M059J (cell line): ENCODE measurements at places on chromosomes 6 and 20. TPM values are rescaled to one million over a fixed set of nuclear protein-coding genes. Genes with fewer than 3 reads are reported as not detected.

EDN3 gene
- total RNA-seq, result not detected in 2 replicates

DNA sequence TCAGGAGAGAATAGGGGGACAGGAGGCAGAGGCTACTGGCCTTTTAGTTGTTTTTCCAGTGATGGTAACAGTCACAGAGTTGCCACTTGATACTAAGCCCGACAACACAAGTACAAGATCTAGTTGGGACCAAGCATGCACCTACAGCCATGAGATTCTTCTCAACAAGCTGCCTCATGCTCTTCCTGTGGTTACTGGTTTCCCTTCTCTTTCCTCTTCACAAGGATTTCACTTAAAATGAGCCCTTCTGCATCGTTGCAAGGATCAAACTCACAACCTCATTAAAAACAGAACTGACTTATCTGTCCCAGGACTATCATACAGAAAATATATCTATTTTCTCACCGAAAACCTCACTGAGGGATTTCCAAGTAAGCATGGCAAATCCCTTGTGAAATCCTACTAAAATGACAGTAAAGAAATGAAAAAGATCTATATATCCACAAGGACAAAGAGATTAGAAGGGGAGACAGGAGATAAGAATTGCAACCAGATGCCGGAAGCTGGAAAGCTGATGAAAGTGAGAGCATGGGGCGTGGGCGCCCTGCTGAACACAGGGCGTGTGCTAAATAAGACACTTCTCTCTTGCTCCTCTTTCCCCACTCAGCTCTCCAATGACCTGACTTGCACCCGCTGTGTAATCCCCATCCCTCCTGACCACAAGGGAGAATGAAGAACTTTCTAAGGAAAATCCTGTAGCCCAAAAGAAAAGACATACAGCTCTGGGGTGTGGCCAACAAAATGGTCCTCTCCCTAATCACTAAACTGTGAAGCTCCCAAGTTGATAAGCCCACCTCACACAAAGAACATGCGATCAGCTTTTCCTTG is 13.4 kb downstream of the MTFR2 start:
- DNase-seq, result no peak

DNA sequence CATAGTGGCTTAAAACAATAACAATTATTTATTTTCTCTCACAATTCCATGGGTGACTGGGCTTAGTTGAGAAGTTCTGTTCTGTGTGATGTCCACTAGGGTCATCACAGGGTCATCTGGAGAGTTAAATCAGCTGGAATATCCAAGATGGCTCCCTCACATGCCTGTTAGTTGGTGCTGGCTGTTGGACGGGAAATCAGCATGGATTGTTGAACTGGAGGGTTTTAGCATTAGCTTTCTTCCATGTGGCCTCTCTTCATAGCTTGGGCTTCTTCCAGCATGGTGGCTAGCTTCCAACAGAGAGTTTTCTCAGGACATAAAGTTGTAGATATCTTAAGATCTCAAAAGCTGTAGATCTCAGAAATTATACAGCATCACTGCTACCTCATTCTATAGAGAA is 19.6 kb downstream of the MARCKS start:
- peak; percentile 45 for DNase-seq

- DNase-seq, result no peak
Measured at GRCh38 chr6:41189967-41190366, 11.0 kb downstream of the TREML2 start.

DNA sequence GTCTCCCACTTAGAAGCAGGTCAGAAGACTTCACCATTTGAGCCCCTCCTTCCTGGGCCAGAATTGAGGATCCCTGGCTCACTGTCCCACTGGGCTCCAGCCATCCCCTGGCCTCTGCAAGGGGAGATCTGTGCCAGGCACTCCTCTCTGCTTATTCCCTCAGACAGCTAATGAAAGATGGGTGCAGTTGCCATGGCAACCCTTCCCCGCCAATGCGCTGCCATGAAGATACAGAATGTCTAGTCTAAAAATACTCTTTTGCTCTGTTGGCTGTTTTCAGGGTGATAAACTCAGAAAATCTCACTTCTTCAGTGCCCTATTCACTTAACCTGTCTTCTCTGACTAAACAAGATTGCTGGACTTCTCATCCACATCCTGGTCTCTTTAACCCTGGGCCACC is 13.6 kb upstream of the TTLL2 start:
- no peak for DNase-seq

GRCh38 chr6:7671581-7671980 is 54.3 kb upstream of the BMP6 start:
- DNase-seq, result no peak

KCNK16 gene
- not detected in 2 replicates for total RNA-seq

DNA sequence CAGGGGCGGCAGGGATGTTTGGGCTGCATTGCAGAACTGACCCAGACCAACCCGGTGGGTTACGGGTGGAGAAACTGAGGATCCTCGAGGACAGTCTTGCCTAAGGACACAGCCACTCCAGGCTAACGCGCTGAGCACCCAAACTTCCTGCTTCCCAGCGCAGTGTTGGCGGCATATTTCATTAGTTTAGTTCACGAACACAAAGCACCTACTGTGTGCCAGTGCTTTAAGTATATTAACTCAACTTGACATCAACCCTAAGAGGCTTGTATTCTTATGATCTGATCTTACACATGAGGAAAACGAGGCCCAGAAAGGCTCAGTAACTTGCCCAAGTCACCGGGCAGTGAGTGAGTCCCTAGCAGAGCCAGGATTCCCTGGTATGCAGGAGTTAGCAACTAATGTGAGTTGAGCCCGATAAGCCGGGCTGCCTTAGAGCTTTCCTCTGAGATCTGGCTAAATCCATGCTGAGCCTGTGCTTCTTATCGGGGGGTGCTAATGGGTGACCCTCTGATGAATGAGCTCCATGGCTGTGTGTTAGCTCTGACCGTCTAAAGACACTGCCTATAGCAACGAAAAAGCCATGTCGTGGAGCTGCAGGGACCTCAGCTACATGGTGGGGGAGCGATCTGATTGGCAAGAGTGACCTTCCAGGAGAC is 92.7 kb downstream of the CD40 start:
- no peak for DNase-seq

DNA sequence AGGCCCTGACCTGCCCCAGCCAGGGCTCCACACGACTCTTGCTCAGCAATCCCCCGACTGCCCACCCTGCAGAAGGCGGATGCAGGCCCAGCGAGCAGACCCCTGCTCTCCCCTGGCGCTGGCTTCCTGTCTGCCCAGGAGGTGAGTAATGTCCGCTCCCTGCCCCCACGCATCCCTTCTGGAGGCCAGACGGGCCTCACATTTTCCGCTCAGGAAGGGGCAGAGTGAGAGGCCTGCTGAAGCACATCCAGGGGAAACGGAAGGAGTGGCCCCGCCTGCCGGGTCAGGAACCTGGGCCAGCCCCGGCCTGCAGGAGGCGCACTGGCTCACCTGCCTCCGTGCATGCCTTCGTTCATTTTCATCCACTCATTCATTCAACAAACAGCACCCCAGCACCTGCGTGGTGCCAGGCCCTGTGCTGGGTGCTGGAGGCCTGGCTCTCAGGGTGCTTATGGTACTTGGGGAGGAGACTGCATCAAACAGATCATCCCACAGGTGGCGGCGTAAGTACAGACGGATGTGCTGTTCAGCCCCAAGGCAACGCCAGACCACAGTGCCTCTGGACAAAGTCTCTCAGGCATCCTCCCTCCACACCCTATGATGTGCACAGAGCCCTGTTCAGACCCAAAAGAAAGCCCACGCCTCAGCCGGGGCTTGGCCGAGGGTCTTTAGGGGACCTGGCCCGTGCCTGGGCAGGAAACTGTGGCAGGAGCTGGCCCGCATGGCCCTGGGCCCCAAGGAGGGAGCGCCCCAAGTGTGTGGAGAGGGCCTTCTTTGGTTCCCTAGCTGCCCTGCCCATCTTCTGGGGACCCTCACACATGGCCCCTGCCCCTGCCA is 112.1 kb downstream of the ASXL1 start:
- DNase-seq, result peak; percentile 54

MLIP gene
- total RNA-seq, result not detected in 2 replicates

DNA sequence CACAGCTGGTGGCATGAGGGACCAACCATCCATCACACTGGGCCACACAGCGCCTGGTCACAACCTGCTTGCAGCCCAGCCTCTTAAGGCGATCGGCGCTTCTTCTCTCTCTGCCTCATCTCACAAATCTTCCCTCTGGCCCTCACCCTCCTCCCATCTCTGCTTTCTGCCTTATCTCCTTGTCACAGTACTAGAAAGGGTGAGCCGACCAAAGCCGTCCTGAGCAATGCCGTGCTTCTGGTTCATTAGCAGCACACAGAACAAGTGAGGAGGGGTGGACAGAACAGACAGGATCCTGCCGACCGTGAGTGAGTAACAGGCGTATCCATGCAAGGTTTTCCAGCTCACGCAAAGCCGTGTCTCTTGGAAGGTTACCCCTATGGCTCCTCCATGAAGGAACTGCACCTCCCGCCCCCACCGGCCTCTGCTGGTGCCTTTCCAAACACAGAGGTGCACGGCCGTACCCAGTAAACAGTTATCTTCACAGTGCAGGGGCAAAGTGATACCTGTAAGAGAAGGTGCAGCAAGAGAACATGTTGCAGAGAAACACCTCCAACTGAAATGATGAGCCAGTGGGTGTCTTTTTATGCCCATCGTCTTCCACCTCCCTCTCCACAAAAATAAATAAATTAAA is 331.7 kb downstream of the FARS2 start:
- no peak for DNase-seq

FAM83B gene
- total RNA-seq, result 0.10 and 0.20 TPM in 2 replicates

GRCh38 chr6:133707456-133707855 is 181.5 kb upstream of the TCF21 start:
- DNase-seq, result peak; percentile 93

DNA sequence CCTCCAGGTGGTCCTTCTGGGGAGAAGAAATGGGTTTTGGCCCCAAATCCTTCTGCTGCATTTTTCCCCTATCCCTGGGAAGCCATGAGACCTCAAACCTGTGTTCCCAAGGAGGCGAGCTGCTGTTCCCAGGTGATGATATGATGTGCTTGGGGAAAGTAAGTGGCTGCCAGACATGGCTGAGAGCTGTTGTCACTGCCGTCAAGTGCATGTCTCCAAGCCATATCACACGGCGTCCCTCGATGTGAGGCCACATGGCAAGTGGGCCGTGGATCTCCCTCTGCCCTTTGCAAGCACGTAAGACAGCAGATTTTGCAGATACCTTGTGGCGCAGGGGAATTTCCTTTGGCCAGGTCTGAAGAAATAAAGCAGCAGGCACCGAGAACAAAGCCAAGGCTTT is 103.7 kb upstream of the CD93 start:
- no peak for DNase-seq

CLVS2 gene
- total RNA-seq, result not detected in 2 replicates

DCDC2 gene
- total RNA-seq, result 0.10 and 0.20 TPM in 2 replicates

- no peak for DNase-seq
Measured at GRCh38 chr6:139416146-139416545, 41.7 kb upstream of the CITED2 start.

DNA sequence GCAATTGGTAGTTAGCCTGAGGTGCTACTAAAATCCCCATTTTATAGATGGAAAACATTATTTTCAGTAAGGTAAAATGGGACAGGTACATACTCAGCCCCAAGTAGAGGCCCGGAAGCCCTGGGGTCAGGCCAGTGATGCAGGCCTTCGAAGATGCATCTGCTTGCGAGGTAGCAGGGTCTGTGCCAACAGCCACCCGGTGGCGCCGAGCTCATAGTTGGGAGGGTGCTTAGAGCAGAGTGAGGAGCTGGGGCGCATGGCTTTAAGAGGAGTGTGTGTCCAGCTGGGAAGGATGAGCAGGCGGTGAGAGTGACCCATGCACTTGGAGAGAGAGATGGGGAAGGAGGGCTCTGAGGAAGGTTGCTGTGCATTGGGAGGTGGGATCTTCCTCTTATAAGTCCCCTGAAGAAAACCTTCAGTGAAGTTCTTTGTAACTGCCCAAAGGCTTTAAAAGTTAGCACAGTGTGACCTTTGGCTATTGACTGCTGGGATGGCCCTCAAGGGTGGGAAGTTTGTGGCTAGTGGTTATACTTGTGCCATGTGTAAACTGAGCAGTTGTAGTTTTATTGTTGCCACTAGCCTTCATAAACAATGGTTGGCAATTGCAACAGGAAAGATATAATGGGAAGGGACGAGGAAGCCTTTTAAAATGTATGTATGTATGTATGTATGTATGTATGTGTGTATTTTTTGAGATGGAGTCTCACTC is 71.1 kb downstream of the TOX2 start:
- peak; percentile 51 for DNase-seq

DNA sequence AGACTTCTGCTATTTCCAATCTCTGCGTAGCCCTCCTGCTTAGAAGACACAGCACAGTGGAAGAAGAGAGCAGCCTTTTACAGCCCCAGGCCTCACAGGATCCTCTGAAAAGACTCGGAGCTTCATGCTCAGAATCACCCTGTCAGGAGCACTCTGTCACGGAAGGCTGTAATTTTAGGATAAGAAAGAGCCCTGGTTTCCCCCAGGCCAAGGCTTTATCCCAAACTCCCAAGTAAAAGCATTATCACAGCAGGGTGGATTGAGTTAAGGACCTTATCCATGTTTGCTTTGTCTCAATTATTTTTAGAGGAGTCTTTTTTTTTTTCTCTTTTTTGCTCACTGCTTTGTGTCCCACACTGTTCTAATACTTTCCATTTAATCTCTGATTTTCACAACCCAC is 39.2 kb downstream of the ANKS1A start:
- no peak for DNase-seq

GPLD1 gene
- 0.22 TPM in 1 of 2 replicates, not detected in the other for total RNA-seq

CFB gene
- total RNA-seq, result 7.8 and 8.4 TPM in 2 replicates

DNA sequence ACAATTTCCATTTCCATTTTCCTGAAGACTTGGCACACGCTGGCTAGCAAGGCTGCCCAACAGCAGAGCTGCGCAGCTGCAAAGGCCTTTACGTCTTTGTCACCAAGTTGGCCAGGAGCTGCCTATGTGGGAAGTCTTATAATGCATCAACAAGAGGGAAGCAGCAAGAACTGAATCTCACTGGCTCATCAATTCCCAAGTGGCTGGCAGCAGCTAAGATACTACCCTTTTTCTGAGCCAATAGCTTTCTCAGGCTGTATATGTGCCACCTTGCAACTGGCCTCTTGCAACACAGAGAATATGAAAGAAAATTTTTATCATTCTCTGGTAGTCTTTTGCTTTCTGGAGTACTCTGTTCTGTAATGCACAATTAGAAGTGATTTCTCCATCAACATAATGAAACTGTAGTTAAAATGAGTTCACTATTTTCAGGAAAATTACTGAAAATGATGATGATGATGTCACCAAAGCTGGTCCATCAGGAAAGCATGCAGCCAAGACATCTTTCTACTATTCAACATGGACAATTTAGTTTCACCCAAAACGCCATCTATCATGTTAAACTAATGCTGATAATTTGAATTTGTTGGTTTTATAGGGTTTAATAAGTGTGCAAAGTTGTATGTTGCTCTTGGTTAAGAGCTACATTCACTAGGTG is 97.3 kb upstream of the FOXA2 start:
- no peak for DNase-seq

FAM209B gene
- not detected in 2 replicates for total RNA-seq
